Vagina (tissue), 2 donors: ENCODE measurements at places on chromosomes 13 and 19.
A peak's percentile ranks its signal among the peaks of the same experiment; 100 is the strongest.

- H3K27me3 ChIP-seq: no peaks in the 10 kb centered on the region
- no peak for DNase-seq
- H3K4me1 ChIP-seq: peaks cover 21% of the 10 kb centered on the region
- peak overlapping the region; percentile 83 for H3K27ac ChIP-seq
Measured at GRCh38 chr19:11435833-11436313, 438 bp downstream of the PRKCSH start.

- H3K4me3 ChIP-seq: no peak overlapping the region
- H3K4me1 ChIP-seq: no peaks in the 10 kb centered on the region
- no peak for DNase-seq
- no peaks in the 10 kb centered on the region for H3K36me3 ChIP-seq
- H3K27me3 ChIP-seq: no peaks in the 10 kb centered on the region
Measured at GRCh38 chr19:44539236-44539826, 9.9 kb upstream of the CEACAM20 start.

GRCh38 chr13:75507027-75508001, 25.3 kb upstream of the TBC1D4 start:
- DNase-seq: no peak
- no peak overlapping the region for H3K27ac ChIP-seq
- no peak overlapping the region for H3K4me3 ChIP-seq
- no peaks in the 10 kb centered on the region for H3K36me3 ChIP-seq
- no peaks in the 10 kb centered on the region for H3K27me3 ChIP-seq
- no peaks in the 10 kb centered on the region for H3K4me1 ChIP-seq

- no peak overlapping the region for H3K27ac ChIP-seq
- no peak for DNase-seq
- no peaks in the 10 kb centered on the region for H3K36me3 ChIP-seq
- no peaks in the 10 kb centered on the region for H3K27me3 ChIP-seq
- H3K4me1 ChIP-seq: no peaks in the 10 kb centered on the region
Measured at GRCh38 chr13:52048516-52048915, 24.0 kb downstream of the UTP14C start.

GRCh38 chr13:33490461-33491327, 205.1 kb upstream of the STARD13 start:
- H3K4me3 ChIP-seq: no peak overlapping the region

GRCh38 chr13:100645382-100645781, 29.2 kb downstream of the TMTC4 start:
- H3K27me3 ChIP-seq: no peaks in the 10 kb centered on the region
- H3K36me3 ChIP-seq: peaks cover 12% of the 10 kb centered on the region
- H3K4me1 ChIP-seq: no peaks in the 10 kb centered on the region
- no peak overlapping the region for H3K4me3 ChIP-seq
- no peak overlapping the region for H3K27ac ChIP-seq

- H3K4me1 ChIP-seq: peaks cover 44% of the 10 kb centered on the region
- H3K36me3 ChIP-seq: peaks cover 11% of the 10 kb centered on the region
- peak overlapping the region; percentile 72 for H3K4me3 ChIP-seq
- peak overlapping the region; percentile 96 for H3K27ac ChIP-seq
- DNase-seq: no peak
- H3K27me3 ChIP-seq: no peaks in the 10 kb centered on the region
Measured at GRCh38 chr13:44435142-44435918, 61.7 kb downstream of the SERP2 start.

DNA sequence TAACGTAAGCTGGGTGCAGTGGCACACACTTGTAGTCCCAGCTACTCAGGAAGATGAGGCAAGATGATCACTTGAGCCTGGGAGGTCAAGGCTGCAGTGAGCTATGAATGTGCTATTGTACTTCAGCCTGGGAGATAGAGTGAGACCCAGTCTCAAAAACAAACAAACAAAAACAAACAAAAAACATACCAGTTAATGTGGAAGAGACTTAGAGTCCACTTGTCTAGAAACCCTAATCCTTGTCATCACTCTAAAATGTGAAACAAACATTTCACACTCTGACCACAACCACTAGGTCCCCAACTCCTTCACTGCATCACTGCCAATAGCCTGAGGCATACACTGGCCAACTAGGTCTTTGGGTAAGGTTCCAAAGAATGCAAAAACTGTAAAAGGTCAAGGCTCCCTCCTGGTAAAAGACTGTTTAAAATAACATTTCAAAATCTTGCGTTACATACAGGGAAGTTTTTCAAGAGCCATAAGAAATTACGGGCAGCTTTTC, 28.6 kb upstream of the CYP2B6 start:
- peaks cover 16% of the 10 kb centered on the region for H3K4me1 ChIP-seq
- no peaks in the 10 kb centered on the region for H3K27me3 ChIP-seq
- no peak for DNase-seq

DNA sequence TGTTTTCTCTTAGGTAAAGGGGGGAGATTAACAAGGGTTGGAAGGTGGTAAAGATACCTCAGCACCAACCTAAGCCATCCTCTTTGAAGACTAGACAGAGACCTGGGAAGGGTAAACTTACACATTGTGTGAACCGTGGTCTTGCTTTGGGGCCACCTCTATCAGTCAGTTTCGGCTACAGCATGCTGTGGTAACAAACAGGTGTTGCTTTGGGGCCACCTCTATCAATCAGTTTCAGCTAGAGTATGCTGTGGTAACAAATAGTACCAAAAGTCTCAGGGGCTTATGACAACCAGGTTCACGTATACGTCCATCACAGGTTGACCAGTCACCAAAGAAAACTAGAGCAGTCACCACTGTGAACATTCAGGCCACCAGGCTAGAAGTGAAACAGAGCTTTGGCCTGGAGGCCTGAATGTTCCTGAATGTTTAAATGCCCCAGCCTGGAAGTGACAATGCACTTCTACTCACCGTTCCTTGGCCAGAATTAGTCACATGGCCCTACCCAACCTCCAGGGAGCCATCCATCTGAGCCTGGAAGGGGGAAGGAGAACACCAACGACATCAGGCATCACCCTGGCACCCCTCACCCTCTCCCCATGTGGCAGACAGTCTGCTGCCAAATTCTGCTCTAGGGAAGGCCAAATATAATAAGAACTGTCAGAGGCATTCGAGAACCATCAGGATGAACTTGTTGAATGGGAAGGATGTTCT, 3.8 kb downstream of the FXYD7 start:
- H3K36me3 ChIP-seq: no peaks in the 10 kb centered on the region
- H3K27me3 ChIP-seq: no peaks in the 10 kb centered on the region
- no peak for DNase-seq
- no peak overlapping the region for H3K27ac ChIP-seq
- peaks cover 29% of the 10 kb centered on the region for H3K4me1 ChIP-seq

DNA sequence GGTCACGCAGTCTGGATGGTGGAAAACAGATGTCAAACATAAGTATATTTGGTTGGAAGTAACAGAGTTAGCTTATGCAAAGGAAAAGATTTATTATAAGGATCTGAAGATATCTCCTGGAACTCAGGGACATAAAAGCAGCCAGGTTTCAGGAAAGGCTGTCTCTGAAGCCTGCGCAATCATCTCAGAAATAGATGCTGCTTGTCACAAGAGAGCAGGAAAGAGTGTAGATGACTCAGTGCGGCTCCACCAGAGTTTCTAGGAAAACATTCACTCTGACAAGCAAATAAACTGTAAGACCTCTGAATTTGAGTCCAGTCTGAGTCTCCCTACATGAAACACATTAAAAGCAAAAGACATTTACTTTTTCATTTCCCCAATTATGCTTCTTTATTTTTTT, 220.4 kb upstream of the HTR2A start:
- no peak for DNase-seq
- no peaks in the 10 kb centered on the region for H3K36me3 ChIP-seq
- H3K4me1 ChIP-seq: no peaks in the 10 kb centered on the region
- no peaks in the 10 kb centered on the region for H3K27me3 ChIP-seq

DNA sequence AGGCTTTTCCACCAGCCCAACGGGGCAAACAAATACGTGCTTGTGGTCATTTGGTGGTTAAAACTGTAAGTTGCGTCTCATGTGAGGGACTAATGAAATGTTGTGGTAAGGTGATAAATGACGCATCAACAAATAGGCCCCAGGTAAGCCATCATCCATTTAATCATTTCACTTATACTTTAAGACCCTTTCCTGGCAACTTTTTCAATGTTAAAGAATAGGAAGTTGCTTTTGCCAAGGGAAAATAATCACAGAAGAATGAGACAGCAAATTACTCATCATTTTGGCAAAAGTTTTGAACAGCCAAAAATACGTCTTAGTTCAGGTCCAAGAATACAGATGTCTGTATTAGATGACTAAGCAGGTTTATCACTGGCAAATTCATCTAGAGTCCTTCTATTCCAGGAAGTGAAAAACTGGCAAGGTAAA, 660.4 kb downstream of the SLITRK1 start:
- no peaks in the 10 kb centered on the region for H3K4me1 ChIP-seq
- no peak for DNase-seq
- no peak overlapping the region for H3K27ac ChIP-seq
- no peaks in the 10 kb centered on the region for H3K27me3 ChIP-seq
- no peak overlapping the region for H3K4me3 ChIP-seq

DNA sequence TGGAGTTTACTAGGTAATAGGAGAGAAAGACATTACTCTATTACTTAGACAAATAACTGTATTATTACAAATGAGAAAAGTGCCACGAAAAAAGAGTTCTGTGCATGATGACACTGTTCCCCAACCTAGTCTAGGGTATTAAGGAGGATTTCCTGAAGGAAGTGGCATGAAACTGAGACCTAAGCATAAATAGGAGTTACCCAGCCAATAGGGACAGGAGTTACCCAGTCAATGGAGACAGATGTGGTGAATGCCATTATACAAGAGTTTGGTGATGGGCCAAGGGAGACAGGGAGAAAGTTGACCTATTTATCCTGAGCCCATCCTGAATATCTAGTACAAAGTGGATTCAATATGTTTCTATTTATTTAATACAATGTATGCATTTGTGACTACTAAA, 65.4 kb downstream of the KL start:
- H3K4me3 ChIP-seq: no peak overlapping the region
- DNase-seq: no peak
- H3K27me3 ChIP-seq: no peaks in the 10 kb centered on the region
- no peaks in the 10 kb centered on the region for H3K4me1 ChIP-seq
- H3K27ac ChIP-seq: no peak overlapping the region

DNA sequence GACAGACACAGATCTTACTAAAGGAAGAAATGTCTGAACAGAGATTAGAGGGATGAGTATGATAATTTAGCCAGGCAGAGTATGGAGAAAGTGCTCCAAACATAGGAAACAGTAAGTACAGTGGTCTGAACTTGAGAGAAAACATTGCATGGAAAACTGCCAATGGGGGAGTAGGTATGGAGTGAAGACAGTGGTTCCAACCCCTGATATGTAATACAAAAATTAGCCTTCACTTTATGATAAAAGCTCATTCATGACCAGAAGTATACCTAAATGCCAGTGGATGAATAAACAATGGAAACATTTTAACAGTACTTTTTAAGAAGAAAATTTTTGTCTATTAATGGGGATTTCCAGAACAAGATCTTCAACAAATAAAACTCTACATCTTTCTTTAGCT, 334.0 kb downstream of the DIAPH3 start:
- no peaks in the 10 kb centered on the region for H3K27me3 ChIP-seq
- H3K36me3 ChIP-seq: no peaks in the 10 kb centered on the region
- H3K4me1 ChIP-seq: no peaks in the 10 kb centered on the region
- DNase-seq: no peak

GRCh38 chr19:1941146-1942077, at the start of gene CSNK1G2:
TSS of gene CSNK1G2 (plus strand) at chr19:1941172. CDS start at chr19:1969773, 28,601 bp downstream.
- no peak for DNase-seq
- H3K4me3 ChIP-seq: peak within 1 kb of the TSS; percentile 55
- H3K27ac ChIP-seq: peak within 1 kb of the TSS; percentile 91

DNA sequence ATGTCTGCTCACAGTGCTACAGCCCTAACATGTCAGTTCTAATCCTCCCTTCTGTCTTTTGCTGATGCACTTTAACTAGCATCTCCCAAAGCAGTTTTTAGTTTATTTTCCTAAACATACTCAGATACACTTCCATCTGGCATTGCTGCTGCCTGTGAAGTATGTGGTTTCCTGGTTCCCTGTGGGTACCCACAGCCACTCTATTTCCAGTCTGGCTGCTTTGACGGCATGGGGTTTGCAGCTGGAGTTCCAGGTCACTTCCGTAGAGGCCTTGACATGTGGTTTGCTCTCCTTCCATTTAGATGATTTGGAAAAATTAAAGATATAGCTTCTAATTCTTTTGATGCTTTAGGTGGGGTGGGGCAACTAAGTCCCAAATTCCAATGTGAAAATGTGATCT, 375.5 kb downstream of the PCDH20 start:
- no peak overlapping the region for H3K27ac ChIP-seq
- DNase-seq: no peak
- no peak overlapping the region for H3K4me3 ChIP-seq
- no peaks in the 10 kb centered on the region for H3K36me3 ChIP-seq
- H3K4me1 ChIP-seq: no peaks in the 10 kb centered on the region
- no peaks in the 10 kb centered on the region for H3K27me3 ChIP-seq

DNA sequence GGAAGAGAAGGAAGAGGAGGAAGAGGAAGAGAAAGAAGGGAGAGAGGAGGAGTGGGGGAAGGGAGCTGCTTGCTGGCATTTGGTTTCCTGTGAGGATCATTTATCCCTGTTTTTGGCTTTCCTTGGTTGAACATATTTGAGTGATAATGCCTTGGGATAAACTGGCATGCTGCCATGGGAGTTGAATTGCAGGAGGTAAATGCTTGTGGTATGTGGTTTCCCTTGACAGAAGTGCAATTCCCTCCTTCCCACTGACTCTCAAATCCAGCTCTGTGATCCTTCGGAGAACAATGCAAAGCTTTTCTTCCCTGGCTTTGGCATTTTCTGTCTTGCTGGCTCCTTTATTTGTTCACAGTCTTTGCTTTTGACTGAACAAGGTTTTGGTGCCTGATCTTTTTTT, 27.2 kb upstream of the CBY2 start:
- H3K4me1 ChIP-seq: no peaks in the 10 kb centered on the region
- H3K4me3 ChIP-seq: no peak overlapping the region
- no peaks in the 10 kb centered on the region for H3K36me3 ChIP-seq
- no peak for DNase-seq
- no peak overlapping the region for H3K27ac ChIP-seq

- DNase-seq: no peak
- H3K27me3 ChIP-seq: no peaks in the 10 kb centered on the region
- no peak overlapping the region for H3K4me3 ChIP-seq
- no peaks in the 10 kb centered on the region for H3K4me1 ChIP-seq
- no peak overlapping the region for H3K27ac ChIP-seq
Measured at GRCh38 chr13:106942563-106942962, 374.6 kb upstream of the ARGLU1 start.

- no peak overlapping the region for H3K4me3 ChIP-seq
- no peak overlapping the region for H3K27ac ChIP-seq
- DNase-seq: no peak
- no peaks in the 10 kb centered on the region for H3K4me1 ChIP-seq
Measured at GRCh38 chr13:60662595-60662994, 265.6 kb downstream of the TDRD3 start.
